Activated CD4-positive, CD25-positive, alpha-beta regulatory T cell treated with anti-CD3 and anti-CD28 coated beads, Interleukin-2, amount 50 U/mL, for 16 hours (primary cell): ENCODE measurements at places on chromosomes 7 and 10.

DNA sequence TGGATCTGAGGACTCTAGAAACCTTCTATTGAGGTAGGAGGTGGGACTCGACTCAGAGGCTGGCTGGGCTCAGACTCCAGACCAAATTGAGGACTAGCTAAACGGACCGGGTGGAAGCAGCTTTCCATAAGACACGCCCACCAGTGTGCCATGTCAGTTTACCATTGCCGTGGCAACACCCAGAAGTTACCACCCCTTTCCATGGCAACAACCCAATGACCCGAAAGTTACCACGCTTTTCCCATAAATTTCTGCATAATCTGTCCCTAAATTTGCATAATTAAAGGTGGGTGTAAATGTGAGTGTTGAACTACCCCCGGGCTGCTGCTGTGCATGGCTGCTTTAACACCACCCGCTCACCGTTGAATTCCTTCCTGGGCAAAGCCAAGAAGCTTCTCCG lies 58.9 kb downstream of the MICALL2 start:
- DNase-seq = no peak

- DNase-seq = no peak
Observed at GRCh38 chr7:108122181-108122580, 8.0 kb downstream of the LAMB4 start.

- DNase-seq = no peak
Observed at GRCh38 chr10:24240041-24240751, 31.3 kb downstream of the KIAA1217 start.

DNA sequence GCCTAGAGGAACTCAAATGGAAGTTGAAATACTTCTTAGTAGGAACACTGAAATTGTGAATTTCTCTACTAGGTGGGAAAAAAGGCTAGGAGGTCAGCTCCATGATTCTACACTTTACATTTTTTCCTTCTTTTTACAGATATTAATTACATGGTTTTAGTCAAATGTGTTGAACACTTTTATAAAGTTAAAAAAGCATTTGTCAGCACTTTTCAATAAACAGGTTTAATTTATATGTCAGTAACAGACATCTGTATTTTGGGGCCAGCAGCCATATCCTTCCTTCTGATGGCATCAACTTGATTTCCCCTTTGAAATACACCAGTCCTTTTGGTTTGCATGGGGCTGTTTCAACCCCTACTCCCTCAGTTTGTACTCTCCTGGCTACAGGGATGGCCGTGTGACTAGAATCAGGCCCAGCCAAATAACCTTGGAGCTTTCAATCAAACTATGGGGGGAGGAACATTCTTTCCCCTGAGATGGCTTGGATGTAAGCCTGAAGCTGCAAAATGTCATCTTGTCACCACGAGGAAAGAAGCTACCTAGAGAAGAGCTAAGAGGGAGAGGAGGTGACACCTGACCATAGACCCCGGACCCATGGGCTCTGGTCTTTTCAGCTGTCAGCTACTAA lies 171.0 kb upstream of the NEBL start:
- no peak for DNase-seq

DNA sequence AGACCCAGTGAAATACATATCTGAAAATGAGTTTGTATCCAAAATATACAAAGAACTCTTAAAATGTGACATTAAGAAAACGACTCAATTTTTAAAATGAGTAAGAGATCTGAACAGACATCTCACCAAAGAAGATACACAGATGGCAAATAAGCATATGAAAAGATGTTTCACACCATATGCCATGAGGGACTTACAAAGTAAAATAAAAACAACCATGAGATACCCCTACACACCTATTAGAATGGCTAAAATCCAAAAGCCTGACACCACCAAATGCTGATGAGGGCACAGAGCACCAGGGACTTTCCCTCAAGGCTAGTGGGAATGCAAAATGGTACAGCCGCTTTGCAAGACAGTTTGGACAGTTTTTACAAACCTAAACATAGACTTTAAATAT lies 27.9 kb downstream of the GFRA1 start:
- DNase-seq = no peak

DNA sequence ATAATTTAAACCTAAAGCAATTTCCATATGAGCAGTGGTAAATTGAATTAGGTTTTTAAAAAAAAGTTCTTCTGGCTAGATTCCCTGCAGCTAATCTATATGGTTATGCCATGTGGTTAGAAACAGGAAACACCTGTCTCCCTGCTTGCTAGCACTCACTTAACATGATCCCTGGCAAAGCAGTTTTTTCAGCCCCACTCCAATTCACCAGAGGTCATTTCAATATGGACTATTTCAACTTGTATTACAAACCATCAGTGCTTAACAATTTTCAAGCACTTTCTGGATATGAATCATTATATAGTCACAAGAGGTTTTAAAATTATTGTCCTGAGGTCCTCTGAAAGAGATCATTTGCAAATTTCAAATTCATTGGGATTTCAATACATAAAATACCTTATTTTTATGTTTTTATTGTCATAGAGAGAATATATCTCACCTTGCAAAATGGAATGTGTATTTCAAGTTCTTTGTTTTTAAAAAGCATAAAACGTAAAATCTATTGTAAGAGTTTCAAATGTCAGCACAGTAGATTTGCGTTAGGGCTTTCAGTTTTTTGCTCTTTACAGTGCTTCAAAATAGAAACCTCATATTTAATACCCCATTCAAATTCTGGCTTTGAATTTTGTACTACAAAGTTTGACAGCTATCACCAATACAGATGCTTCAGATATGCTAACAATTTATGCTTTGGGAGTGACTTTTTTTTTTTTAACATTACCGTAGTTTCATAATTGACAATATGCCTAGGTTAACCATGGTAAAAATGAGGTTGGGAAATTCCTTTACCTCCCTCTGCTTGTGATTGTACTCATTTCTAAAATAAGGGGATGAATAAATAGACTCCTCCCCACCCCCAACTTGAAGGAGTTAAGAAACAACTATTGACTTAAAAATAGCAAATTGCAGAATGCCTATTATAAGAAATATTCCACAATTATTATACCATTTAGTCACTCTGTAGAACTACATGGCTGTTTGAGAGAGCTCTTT lies 117.5 kb upstream of the HGF start:
- DNase-seq = no peak

DNA sequence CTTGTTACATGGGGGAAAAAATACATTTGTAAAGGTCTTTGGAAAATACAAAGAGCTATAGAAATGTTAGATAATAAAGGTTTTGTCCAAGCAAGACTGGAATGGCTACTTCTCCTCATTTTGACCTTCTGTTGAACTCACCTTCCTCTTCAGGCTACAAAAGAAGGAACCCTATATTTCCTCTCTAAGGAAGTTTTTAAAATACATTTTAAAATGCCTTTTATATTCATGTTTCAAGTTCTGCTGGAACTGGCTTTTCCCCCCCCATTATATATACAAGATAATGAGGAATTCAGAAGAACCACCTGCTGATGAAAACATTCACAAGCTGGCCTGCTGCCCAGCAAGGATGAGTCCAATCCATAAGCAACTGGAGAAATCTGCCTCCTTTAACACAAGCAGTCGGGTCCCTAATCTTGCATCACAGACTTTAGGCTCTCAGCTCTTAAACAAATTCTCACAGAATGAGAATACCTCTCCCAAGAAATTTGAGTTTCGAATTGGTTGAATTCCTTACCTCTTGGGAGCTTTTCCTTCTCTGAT lies 44.6 kb downstream of the MTERF1 start:
- DNase-seq = no peak

DNA sequence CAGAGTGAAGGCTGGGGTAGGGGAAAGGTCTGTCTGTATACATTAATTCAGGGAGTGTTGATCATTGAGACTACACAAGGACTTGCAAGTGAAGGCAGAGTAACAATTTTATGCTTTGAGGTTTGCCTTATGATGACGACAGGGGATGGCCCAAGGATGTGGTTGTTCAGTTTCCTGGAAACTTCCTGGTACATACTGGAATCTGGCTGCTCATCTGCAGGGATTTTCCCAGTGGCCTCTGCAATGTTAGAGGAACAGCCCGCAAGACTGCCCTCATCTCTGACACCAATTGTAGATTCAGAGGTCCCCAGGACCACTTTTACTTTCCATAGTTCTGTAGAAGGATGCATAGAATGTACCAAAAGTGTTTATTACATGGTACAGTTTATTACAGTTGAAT lies 189.6 kb downstream of the TMEM178B start:
- no peak for DNase-seq

DNA sequence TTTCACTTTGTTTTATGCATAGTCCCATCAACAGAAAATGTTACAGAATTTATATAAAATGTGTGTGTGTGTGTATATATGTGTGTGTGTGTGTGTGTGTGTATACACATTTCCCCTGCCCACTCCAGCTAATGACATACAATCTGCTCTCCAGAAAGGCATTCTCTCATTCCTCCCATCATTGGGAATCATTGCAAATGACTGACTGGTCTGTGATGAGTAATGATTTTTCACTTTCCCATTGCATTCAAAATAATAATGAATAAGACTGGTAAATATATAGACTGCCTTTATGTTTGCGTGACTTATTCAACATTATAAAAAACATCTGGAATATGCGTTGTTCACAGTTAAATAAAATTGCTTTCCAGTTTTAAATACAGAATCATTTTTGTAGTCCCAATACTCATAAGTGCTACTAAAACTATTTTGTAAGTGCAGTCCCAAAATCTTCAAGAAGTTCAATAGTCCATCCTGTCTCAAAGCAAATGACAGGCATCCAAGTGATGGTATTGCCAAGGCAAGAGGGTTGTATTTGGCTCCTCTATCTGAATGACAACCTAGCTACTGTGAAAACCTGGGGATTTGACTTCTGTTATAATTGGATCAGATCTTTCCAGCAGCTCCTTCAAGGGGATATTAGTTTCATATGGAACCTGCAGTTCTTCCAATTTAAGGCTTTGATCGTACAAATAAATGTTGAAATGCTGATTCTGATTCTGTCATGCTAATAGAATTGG lies 150.9 kb downstream of the POLR1F start:
- no peak for DNase-seq

GRCh38 chr10:101535949-101536348 lies 52.1 kb downstream of the POLL start:
- no peak for DNase-seq

- DNase-seq = no peak
Observed at GRCh38 chr10:19958787-19959186, 142.6 kb downstream of the PLXDC2 start.

DNA sequence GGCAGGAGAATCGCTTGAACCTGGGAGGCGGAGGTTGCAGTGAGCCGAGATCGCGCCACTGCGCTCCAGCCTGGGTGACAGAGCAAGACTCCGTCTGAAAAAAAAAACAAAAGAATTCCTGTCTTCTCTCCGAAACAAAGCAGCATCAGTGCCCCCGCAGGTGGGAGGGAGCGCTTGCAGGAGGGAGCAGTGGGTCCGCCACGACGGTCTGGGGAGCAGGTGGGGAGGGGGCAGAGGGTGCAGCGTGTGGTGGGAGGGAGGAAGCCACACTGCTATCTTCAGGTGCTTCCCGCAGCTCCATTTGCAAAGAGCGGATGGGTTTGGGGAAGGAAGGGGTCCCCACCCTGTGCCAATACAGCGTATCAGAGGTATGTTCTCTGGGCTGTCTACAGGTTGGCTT lies 31.7 kb downstream of the LIMK1 start:
- DNase-seq = no peak

- DNase-seq = no peak
Observed at GRCh38 chr7:3089493-3089892, 45.8 kb upstream of the CARD11 start.

- DNase-seq = no peak
Observed at GRCh38 chr10:87000491-87000890, 19.6 kb upstream of the FAM25A start.

- DNase-seq = no peak
Observed at GRCh38 chr7:22849172-22849571, 26.5 kb upstream of the TOMM7 start.

DNA sequence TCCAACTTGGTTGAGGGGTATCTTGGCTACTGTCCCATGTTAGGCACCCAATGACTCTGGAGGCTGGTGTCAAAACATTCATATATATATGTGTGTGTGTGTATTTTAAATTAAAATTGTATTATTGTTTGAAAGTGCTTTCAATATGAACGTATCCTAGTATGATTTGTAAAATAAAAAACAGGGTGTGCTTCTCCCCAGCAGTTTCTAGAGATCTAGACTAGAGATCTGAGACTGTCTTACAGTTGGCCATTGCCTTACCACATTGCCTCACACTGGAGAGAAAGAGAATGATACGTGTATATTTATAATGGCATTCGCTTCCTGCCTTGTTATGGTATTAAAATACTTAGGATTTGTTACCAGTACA lies 1.2 kb downstream of the BAG3 start:
- DNase-seq = no peak

GRCh38 chr10:34786464-34786863 lies 28.6 kb downstream of the PARD3 start:
- DNase-seq = no peak

GRCh38 chr10:26502986-26503385 lies 64.8 kb downstream of the APBB1IP start:
- DNase-seq = no peak

GRCh38 chr7:30976381-30976780 lies 12.6 kb downstream of the GHRHR start:
- no peak for DNase-seq

- DNase-seq = no peak
Observed at GRCh38 chr10:49237985-49238384, 49.8 kb upstream of the TMEM273 start.

DNA sequence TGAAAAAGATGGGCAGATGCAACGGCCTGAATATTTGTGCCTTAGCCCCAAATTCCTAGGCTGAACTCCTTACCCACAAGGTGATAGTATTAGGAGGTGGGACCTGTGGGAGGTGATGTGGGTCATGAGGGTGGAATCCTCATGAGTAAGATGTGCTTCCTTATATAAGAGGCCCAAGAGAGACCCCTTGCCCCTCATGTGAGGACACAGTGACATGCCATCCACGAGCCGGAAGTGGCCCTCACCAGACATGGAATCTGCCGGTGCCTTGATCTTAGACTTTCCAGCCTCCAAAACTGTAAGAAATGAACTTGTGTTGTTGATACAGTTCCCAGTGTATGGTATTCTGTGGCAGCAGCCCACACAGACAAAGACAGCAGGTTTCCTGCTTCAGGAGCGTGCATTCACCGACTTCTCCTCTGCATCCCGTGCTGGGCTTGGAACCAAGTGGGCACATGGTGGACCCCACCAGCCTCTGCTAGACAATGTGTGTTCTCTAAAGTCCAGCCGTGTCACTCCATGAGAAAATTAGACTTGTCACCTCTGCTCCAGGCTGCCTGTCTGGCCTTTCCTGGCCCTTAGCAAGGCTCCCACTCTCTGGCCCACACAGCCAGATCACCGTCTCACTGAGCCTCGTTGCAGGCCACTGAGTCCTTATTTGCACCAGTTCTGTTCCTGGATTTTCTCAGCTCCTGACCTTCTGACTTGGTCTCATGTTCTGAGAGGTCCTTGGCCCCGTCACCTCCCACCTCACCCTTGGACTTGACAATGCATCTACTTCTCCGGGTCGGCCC lies 52.9 kb upstream of the CACUL1 start:
- DNase-seq = no peak
